ENCODE measurements at places on chromosomes 5 and 9.

GRCh38 chr5:132506094-132506692 lies 15.6 kb upstream of the IRF1 start:
- DNase-seq = no peak

- no peak for DNase-seq
These were observed 156.6 kb upstream of the PHYKPL start for GRCh38 chr5:178389026-178389729.

GRCh38 chr5:88130211-88130815 lies 138.3 kb downstream of the TMEM161B start:
- DNase-seq = no peak

DNA sequence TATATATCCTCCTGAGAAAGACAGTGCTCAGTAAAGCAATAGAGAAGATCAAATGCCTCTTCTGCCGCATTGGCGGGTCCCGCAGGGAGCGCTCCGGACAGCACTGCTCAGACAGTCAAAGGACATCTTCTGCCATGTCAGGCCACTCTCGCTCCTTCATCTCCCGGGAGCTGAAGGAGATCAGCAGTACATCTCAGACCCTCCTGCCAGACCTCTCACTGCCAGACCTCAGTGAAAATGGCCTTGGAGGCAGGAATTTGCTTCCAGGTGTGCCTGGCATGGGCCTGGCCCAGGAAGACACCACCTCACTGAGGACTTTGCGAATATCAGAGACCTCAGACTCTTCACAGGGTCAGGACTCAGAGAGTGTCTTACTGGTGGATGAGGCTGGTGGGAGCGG lies 12.2 kb downstream of the PTGER4 start:
- DNase-seq = no peak

DNA sequence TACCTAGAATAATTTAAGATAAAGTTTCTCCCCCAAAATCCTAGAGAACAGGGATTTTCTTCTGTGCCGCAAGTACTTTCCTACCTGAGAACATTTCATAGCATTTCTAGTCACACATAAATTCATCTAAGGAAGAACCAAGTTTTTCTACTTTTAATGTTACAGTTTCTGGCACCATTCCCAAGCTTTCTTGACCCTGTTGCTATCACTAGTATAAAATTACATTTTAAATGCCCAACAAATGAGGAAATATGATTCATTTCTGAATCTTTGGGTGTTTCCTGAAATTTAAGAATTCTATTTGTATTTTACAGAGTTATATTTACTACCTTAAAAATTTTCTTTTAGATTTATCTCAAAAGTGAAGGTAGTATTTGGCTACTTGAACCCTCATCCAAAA lies 137.8 kb downstream of the LPAR1 start:
- no peak for DNase-seq

GRCh38 chr9:92610470-92611420 lies 59.2 kb downstream of the IPPK start:
- no peak for DNase-seq

DNA sequence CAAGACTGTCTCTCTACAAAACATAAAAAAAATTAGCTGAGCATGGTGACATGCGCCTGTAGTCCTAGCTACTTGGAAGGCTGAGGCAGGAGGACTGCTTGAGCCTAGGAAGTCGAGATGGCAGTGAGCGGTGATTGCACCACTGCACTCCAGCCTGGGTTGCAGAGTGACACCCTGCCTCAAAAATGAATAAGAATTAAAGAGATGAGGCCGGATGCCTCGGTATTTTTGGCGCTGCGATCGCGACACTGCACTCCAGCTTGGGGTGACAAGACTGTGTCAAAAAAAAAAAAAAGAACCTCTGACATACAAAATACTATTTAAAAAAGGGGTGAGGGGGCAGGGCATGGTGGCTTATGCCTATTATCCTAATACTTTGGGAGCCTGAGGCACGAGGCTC lies 7.3 kb downstream of the GPBP1 start:
- no peak for DNase-seq

DNA sequence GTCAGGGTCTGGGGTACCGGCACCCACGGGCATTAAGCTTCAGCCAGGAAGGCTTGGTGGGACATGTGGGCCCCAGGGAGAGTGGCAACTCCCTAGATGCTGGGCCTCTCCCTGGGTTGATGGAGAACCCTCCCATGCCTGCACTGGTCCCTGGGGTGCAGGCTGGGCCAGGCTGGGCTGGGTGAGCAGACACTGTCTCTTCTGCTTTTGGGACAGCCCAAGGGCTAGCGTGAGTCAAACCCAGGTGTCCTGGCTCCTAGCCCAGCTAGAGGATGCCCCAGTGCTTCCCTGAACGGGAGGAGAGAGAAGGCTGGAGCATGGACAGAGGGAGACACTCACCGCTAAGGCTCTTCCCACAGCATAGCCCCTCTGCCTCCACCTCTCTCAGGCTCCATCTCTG lies 5.7 kb upstream of the AQP7 start:
- DNase-seq = no peak

GRCh38 chr9:134217431-134218210 lies 53.3 kb upstream of the RNU6ATAC start:
- no peak for DNase-seq

GRCh38 chr9:3478549-3478953 lies 47.2 kb downstream of the RFX3 start:
- DNase-seq = no peak

- no peak for DNase-seq
These were observed 7.0 kb downstream of the IGFBPL1 start for GRCh38 chr9:38417003-38417945.

DNA sequence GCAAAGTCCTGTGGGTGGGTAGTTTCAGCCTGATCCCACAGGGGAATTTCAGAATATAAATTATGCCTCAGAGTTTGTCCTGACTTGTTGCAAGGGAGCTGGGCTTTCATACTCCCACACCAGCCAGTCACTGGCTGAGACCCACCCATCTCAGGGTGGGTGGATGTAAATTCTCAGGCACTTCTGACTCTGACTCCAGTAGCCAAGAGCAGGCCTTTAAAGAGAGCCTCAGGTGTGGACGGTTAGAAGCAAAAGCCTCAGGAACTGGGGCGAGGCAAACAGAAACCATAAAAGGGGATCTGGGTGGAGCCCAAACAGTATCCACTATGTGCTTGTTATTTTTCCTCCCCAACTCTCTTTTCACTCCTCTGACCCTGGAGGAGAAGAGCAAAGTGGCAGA lies 28.6 kb upstream of the FBXW11 start:
- no peak for DNase-seq

- DNase-seq = no peak
These were observed 28.7 kb downstream of the RAD1 start for GRCh38 chr5:34886392-34887119.

DNA sequence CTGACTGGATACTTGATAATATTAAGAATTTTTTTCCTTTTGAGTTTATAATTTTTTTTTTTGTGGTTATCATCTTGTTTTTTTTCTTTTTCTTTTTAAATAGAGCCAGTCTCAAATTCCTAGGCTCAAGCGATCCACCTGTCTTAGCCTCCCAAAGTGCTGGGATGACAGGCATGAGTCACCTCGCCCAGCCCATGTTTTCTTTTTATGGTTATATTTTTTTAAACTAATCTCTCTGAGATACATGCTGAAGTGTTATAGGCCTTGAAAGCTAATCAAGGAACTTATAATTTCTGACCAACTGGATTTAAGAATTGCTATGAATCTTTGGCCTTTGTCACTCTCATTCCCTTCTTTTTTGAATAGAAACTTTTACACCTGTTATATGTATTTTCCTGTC lies 6.8 kb upstream of the AMACR start:
- DNase-seq = no peak

GRCh38 chr9:98607152-98607551 lies 101.6 kb downstream of the GABBR2 start:
- no peak for DNase-seq

DNA sequence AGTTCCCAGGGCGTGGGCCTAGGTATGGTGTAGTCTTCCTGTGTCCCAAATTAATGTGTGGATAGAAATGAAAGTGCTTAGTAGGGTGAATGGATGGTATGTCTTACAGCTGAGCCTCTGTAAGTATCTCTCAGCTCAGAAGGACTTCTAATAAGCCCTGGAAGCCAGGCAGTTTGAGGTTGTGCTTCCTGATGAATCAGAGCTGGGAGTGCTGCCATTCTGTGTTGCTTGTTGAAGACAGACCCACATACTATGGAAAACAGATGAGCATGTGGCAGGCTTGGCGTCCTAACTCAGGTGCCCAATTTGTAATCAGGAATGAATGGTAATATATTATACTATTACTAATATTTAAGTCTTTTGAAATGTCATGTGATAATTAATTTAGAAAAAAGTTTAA lies 69.8 kb downstream of the CMYA5 start:
- no peak for DNase-seq

DNA sequence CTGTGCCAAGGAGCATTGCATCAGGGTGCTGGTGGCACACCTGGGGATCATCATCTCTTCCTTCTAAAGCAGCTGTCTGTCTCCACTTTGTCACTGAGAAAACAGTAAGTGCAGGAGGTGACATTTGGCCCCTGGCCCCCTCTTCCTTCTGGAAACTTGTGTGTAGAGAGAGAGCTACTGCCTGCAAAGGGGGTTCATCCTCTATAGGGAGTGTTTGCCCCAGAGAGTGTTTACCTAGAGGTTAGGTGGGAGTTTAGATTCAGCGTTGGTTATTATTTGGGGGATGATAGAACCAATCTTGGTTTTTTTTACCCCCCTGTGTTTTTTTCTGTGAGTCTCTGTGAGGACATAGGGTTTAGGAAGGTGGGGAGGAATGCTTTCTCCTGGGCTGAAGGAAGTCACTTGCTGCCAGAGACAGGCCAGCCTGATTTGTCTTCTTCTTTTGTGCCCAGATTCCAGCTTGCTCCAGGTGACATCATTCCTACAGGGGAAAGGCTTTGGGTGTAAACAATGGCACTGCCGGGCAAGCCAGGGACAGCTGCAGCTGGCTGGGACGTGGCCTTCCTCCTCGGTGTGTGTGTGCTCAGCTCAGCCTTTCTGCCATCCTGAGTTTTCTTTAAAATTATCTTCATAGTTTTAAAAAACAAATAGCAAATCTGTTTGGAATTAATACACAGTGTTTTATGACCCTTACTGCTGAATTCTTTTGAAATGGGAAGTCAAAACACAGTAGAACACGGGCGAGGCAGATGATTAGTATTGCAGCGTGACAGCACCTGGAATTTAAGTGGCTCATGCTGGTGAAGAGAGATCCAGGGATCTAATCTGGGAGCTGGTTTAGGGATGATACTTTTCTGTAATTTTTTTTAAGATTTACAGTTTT lies 24.5 kb downstream of the PRRC2B start:
- no peak for DNase-seq

DNA sequence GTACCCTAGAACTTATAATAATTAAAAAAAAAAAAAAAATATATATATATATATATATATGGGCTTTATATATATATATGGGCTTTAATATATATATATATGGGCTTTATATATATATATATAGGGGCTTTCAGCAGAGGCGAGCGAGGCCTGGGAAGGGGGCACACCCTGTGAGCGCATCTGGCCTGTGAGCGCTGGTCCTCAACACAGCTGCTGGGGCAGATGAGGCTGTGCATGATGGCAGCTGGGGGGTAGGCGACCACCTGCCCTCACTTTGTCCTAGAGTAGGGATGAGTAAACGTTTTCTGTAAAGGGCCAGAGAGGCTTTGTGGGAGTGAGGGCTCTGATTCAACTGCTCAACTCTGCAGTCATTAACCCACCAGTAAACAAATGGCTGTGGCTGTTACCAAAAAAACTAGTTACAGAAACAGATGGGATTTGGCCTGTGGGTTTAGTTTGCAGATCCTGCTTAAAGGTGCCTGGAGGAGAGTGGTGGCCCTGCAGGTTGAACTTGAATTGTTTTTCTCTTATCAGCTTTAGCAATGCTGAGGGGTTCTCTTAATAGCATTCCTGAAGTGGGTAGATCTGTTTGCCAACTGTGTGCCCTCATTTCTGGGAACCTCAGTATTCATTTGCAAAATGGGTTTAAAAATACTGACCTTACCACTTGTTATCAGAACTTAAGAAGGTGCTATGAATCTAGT lies 88.1 kb upstream of the EPB41L4B start:
- DNase-seq = no peak

DNA sequence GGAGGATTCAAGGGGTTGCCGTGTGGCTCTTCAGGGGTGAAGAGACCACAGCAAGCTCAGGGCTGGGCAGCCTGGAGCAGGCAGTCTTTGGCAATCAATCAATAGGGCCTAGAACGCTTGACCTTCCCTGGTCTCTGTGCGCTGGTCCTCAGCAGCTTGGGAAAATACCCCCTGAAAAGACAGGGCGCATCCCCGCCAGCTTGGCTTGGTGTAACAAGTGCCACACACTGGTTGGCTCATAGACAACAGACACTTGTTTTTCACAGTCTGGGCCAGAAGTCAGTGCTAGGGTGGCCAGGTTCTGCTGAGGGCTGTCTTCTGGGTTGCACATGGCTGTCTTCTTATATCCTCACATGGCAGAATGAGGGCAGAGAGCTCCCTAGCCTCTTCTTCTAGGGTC lies 141.1 kb downstream of the HSD17B3 start:
- DNase-seq = no peak

- DNase-seq = no peak
These were observed 27.4 kb downstream of the FAM219A start for GRCh38 chr9:34430843-34431437.

DNA sequence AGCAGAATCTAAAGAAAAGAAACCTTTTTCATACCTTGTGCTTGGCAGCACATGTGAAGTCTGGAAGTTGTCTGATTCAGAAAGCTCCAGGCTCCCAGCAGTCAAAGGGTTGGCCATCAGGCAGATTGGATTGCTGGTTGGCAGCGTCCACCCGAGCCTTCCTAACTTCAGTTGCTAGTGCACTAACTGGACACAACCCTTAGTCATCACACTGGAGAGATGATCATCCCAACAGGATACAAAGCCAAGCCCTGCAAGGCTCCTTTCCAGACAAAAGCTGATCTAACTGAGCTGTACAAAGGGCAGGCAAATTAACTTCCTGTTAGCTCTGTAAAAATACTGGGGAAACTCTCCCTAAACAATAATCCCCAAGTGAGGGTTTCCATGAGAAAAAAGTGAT lies 185.6 kb downstream of the SNX18 start:
- no peak for DNase-seq

- DNase-seq = no peak
These were observed 310.8 kb upstream of the DMRT1 start for GRCh38 chr9:530681-531080.

- DNase-seq = no peak
These were observed 1.8 kb upstream of the JAKMIP2 start for GRCh38 chr5:147784146-147784987.

- DNase-seq = no peak
These were observed 214.7 kb downstream of the PIK3R1 start for GRCh38 chr5:68430279-68430678.

- no peak for DNase-seq
These were observed 268.0 kb upstream of the KIF2A start for GRCh38 chr5:62038024-62038423.

GRCh38 chr9:112885324-112885723 lies 5.4 kb downstream of the SLC46A2 start:
- DNase-seq = no peak

- DNase-seq = no peak
These were observed 28.8 kb upstream of the CDC23 start for GRCh38 chr5:138241688-138242571.

- DNase-seq = no peak
These were observed 271.9 kb downstream of the ARHGEF28 start for GRCh38 chr5:73897893-73898292.

- DNase-seq = no peak
These were observed 101.1 kb downstream of the FGF18 start for GRCh38 chr5:171520300-171521174.
